ENCODE measurements at places on chromosomes 5 and 9. TPM values are rescaled to one million over a fixed set of nuclear protein-coding genes. Genes with fewer than 3 reads are reported as not detected.
A peak's percentile ranks its signal among the peaks of the same experiment; 100 is the strongest.

- DNase-seq: no peak
- no peaks in the 10 kb centered on the region for H3K27me3 ChIP-seq
- H3K4me1 ChIP-seq: peaks cover 3% of the 10 kb centered on the region
- no peaks in the 10 kb centered on the region for H3K36me3 ChIP-seq
- H3K4me3 ChIP-seq: no peak overlapping the region
- no peak overlapping the region for H3K27ac ChIP-seq
Measured at GRCh38 chr9:88538311-88539085, 3.5 kb downstream of the NXNL2 start.

DNA sequence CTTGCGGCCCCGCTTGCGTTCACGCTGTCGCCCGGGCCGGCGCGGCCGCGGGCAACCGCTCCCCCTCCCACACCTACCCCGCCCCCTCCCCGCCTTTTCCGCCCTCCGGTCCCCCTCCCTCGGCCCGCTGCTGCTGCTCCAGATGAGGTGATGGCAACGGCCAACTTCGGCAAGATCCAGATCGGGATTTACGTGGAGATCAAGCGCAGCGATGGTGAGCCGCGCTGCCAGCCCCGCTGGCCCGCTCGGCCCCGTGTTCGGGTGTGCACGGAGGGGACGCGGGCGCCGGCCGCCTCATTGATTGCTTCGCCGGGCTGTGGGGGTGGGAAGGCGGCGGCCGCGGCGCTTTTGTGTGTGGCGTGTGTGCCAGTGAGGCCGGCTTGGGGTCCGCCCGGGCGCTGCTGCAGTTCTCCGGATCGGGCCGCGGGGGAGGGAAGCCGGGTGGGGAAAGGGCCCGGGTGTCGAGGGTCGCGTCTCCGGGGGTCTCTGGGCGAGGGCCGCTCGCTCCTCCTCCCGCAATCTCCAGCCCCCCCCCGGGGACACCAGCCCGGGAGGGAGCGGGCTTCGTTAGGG is 403 bp downstream of the KIF2A start:
- peak overlapping the region; percentile 86 for H3K27ac ChIP-seq
- peaks cover 1% of the 10 kb centered on the region for H3K4me1 ChIP-seq
- no peak for DNase-seq
- no peaks in the 10 kb centered on the region for H3K36me3 ChIP-seq
- peak overlapping the region; percentile 83 for H3K4me3 ChIP-seq

DNA sequence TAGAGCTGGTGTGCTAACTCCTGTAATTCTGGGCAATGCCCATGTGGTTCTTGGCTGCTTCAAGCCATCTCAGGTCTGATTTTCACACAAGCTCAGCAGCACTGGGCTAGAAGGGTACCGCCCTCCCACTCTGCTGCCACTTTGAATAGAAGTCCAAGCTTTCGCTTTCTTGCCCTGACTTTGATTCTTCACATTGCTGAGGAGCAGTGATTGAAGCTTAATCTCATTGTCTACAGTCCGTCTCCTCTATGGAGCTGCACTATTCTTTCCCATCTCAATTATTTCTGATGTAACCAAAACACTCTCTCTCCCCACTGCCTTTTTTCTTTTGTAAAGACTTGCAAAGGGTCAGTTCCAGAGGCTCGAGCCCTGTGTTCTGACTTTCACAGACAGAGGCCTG is 12.9 kb upstream of the RNF183 start:
- DNase-seq: no peak
- no peak overlapping the region for H3K27ac ChIP-seq
- H3K36me3 ChIP-seq: no peaks in the 10 kb centered on the region

- no peak overlapping the region for H3K27ac ChIP-seq
- no peak overlapping the region for H3K4me3 ChIP-seq
- H3K36me3 ChIP-seq: no peaks in the 10 kb centered on the region
- DNase-seq: no peak
Measured at GRCh38 chr9:7665874-7666273, 133.7 kb downstream of the DMAC1 start.

DNA sequence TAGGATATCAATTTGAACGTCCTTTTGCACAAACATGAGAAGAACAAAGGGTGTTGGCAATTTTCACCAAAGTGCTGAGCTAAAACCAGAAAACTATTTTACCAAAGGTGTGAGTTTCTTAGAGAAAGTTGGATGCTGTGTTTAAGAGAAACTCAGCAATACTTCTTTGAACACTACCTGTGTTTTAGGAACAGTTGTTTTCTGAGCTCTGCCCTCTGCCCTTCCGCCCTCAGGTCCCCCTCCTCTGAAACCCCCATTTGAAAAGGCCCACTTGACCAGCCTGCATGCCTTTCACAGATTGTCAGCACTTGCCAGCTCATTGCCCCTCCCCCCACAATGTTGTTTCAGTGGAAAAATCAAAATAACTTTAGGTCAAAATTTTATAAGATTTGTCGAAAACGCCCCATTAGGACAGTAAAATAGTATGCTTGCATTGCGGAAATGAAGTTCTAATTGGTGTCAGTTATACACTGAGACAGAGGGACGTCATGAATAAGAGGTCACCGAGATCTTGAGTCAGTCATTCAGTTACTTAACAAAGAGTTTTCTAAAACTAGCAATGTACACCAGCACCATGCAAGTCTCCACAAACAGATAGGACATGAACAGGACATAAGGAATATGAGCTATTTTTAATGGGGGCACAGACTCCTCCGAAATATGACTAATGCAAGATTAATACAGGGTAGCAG is 61.9 kb upstream of the IL7R start:
- no peaks in the 10 kb centered on the region for H3K27me3 ChIP-seq
- no peak for DNase-seq
- no peak overlapping the region for H3K4me3 ChIP-seq
- no peak overlapping the region for H3K27ac ChIP-seq

- H3K27me3 ChIP-seq: no peaks in the 10 kb centered on the region
- no peaks in the 10 kb centered on the region for H3K4me1 ChIP-seq
- no peak overlapping the region for H3K27ac ChIP-seq
- no peaks in the 10 kb centered on the region for H3K36me3 ChIP-seq
Measured at GRCh38 chr5:29231154-29231553, 1962.3 kb upstream of the CDH6 start.

GRCh38 chr9:104256696-104257062 is 162.6 kb downstream of the SMC2 start:
- H3K27ac ChIP-seq: no peak overlapping the region
- no peaks in the 10 kb centered on the region for H3K4me1 ChIP-seq
- H3K36me3 ChIP-seq: no peaks in the 10 kb centered on the region
- no peak for DNase-seq
- no peaks in the 10 kb centered on the region for H3K27me3 ChIP-seq

- H3K27ac ChIP-seq: no peak overlapping the region
- H3K36me3 ChIP-seq: no peaks in the 10 kb centered on the region
- no peak overlapping the region for H3K4me3 ChIP-seq
- H3K4me1 ChIP-seq: no peaks in the 10 kb centered on the region
Measured at GRCh38 chr9:107832871-107833270, 343.3 kb upstream of the KLF4 start.

- no peaks in the 10 kb centered on the region for H3K36me3 ChIP-seq
- no peak overlapping the region for H3K4me3 ChIP-seq
- no peak overlapping the region for H3K27ac ChIP-seq
- H3K27me3 ChIP-seq: no peaks in the 10 kb centered on the region
Measured at GRCh38 chr5:35369965-35370790, 139.9 kb upstream of the PRLR start.

DNA sequence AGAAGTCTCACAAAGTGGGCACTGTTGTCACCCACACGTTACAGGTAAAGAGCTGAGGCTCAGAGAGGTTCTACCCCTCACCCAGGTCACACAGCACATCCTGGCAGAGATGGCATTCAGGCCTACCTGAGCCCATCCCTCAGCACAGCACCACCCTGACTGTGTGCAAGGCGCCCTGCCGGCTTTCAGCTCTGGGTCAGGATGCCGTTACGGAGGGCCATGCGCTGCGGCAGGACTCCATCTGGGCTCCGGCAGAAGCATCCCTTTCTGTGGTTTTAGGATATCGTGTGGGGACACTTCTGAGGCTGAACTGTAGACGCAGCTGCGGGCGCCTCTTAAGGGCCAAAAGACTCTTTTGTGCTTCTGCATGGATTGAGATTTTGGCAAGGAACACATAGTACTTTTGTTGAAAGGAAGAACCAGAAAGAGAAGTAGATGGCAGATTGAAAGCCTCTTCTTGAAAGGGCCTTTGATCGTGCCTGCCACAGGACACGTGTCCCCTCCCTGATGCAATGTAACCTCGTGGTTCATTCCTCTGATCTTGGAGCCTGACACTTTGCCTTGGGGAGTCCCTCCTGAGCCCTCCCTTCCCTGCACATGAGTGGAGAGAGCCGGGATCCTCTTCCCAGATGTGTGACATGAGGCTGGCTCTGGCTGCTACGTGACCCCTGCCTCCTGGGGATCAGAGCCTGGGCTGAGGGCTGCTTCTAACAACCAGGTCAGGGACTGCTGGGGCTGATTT is 31.3 kb downstream of the USP20 start:
- H3K4me3 ChIP-seq: no peak overlapping the region
- H3K27ac ChIP-seq: no peak overlapping the region
- no peaks in the 10 kb centered on the region for H3K4me1 ChIP-seq
- H3K36me3 ChIP-seq: no peaks in the 10 kb centered on the region

DNA sequence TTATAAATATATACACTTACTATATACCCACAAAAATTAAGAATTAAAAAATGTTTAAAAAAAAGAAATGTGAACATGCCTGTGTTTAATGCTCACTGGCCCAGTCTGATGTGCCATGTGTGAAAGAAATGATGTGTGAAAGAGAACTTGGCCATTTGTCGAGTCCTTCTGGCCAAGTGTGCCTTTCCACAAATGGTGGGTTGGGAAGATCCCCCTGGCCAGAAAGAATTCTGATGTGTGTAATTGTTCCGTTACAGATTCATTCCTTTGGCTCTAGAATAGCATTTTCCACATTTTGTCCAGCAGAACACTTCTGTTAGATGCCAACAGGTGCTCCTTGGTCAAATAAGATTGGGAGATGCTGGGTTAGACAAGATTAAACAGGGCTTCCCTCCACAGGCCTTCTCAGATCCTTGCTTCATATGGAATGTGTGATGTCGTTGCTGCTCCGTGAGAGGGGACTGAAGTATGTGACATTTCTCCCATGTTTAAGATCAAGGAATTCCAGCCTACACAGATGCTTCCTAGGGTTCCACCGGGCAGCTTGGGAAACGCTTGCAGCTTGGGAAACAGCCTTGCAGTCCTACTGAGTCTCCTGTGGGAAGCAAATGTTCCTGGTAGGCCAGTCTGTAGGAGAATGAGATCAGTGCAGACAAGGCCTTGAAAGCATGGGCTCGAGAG is 32.1 kb downstream of the GDNF start:
- no peaks in the 10 kb centered on the region for H3K4me1 ChIP-seq
- H3K36me3 ChIP-seq: no peaks in the 10 kb centered on the region
- no peak overlapping the region for H3K4me3 ChIP-seq

- no peaks in the 10 kb centered on the region for H3K27me3 ChIP-seq
- peaks cover 8% of the 10 kb centered on the region for H3K4me1 ChIP-seq
- H3K36me3 ChIP-seq: no peaks in the 10 kb centered on the region
Measured at GRCh38 chr9:134318941-134319305, 7.3 kb upstream of the RXRA start.

DNA sequence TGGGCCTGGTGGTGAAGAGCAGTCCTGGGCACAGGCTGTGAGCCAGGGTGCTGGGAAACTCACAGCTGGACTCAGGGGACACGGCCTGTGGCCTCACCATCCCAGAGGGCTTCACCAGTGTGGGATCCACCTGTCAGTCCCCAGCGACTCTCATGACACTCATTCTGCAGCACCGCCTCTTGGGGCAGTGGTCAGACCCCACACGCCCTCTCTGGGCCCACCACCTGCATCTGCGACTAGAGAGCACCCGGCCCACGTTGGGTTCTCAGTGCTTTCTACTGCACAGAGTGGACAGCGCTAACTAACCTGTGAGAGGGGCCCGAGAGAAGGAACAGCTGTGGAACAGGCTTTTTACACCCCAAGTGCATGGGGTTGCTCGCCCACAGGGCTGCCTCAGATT is 45.8 kb upstream of the GARNL3 start:
- H3K4me1 ChIP-seq: peaks cover 2% of the 10 kb centered on the region
- H3K4me3 ChIP-seq: no peak overlapping the region
- no peak overlapping the region for H3K27ac ChIP-seq

DNA sequence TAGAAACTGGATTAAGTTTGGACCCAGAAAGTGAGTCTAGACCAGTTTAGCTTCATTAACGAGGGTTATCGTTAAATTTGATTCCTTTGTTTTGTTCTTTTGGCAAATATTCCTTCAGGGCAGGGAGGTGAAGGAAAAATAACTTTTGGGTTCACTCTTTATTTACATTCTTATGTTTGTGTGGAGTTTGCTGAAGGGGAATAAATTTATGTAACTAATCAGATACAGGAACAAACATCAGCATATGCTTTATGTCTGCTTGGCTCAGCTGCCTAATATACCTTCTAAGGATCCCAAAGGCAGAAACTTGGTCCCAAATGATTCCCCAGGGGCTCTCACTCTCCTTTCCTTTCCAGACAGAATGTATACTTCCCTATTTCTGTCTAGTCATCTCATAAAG is 132.4 kb downstream of the MCTP1 start:
- DNase-seq: no peak
- no peaks in the 10 kb centered on the region for H3K4me1 ChIP-seq
- no peak overlapping the region for H3K4me3 ChIP-seq

DNA sequence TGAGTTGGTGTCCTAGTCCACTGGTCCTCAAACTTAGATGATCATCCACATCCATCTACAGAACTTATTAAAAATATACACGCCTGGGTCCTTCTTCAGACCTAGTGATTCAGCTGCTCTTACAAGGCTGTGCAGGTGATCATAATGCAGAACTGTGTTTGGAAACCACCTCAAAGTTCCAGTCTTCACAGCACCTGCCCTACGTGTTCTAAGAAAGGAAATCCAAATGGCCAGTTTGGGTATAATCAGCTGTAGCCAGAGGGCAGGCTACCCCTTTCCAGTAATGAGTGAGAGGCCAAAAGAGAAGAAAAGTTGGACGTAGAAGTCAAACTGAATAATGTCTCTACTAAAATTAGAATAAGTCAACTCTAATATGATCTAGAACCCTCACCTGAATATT is 15.4 kb downstream of the REEP5 start:
- H3K36me3 ChIP-seq: no peaks in the 10 kb centered on the region
- no peak overlapping the region for H3K27ac ChIP-seq
- no peak overlapping the region for H3K4me3 ChIP-seq

DNA sequence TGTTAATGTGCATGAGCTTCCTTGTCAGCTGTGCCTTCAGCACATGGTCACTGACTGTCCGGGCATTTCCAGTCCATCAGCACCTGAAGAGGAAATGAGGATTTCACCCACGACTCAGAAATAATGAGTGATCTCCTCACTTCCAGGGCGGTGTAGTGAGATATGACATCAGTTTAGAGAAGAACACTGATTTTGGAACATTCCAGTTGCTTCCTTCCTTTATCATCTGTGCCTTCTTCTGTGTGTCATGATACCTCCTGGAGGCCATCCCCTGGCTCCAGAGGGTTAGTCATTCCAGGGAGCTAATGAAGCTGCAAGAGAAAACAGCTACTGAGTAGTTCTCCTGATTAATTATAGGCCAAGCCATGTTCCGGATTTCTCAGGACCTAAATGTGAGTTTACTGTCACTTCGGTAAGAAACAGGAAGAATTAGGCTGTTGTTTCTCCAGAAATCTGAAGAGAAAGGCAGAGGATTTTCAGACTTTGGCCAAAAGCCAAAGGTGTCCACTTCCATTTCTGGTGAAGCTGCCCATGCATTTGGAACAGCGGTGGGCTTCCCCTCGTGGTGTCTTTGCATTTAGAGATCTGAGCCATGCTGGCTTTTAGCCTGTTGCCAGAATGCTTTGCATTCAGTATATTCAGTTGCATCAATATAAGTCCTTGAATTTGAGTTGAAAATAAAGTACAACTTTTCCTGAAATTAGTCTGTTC is 161.3 kb upstream of the OTULINL start:
- DNase-seq: no peak
- no peaks in the 10 kb centered on the region for H3K36me3 ChIP-seq
- no peak overlapping the region for H3K4me3 ChIP-seq
- no peaks in the 10 kb centered on the region for H3K27me3 ChIP-seq
- no peak overlapping the region for H3K27ac ChIP-seq

NOL6 gene
- total RNA-seq: 27.4 TPM

ABCA1 gene
- 7.9 TPM for total RNA-seq

OMD gene
- 32.6 TPM for total RNA-seq

PHF24 gene
- total RNA-seq: 0.23 TPM

EFNA5 gene
- total RNA-seq: 20.6 TPM

ARL14EPL gene
- not detected for total RNA-seq
